Cardiac muscle cell (in vitro differentiated cells and primary cell): ENCODE measurements at places on chromosomes 12 and 14. TPM values are rescaled to one million over a fixed set of nuclear protein-coding genes. Genes with fewer than 3 reads are reported as not detected.

Gene PPP4R3A
- polyA plus RNA-seq: 53.5 and 61.4 TPM in 2 replicates

Gene ST8SIA1
- polyA plus RNA-seq: 5.3 and 6.7 TPM in 2 replicates

Gene PTCSC3
- not detected in 2 replicates for polyA plus RNA-seq

Gene ALDH1L2
- 0.12 and 2.3 TPM in 2 replicates for polyA plus RNA-seq

Gene TSPAN11
- 11.1 and 13.4 TPM in 2 replicates for polyA plus RNA-seq

Gene SLC35F4
- 0.10 TPM in 1 of 2 replicates, not detected in the other for polyA plus RNA-seq

GRCh38 chr14:77014004-77014604 is 14.4 kb downstream of the IRF2BPL start:
- peak; percentile 87 for DNase-seq

- no peak for DNase-seq
Measured at GRCh38 chr14:70077720-70078119, 111.0 kb downstream of the SLC8A3 start.

DNA sequence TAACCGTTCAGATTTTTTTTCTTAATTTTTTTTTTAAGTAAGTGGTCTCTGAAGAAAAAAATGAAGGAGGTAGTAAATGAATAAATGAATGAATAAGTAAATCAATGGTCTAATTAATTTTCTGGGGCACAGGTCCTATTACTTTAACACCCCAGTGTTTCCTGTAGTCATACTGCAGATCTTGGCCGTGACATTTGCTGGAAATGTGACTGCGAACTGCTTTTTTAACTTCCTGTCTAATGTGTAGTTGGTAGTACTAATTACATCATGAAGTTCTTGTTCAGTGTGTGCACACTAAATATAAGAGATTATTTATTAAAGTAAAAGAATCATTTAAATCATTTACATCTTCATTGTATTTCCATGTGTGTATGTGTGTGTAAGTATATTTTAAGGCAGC is 45.4 kb downstream of the AEBP2 start:
- no peak for DNase-seq

DNA sequence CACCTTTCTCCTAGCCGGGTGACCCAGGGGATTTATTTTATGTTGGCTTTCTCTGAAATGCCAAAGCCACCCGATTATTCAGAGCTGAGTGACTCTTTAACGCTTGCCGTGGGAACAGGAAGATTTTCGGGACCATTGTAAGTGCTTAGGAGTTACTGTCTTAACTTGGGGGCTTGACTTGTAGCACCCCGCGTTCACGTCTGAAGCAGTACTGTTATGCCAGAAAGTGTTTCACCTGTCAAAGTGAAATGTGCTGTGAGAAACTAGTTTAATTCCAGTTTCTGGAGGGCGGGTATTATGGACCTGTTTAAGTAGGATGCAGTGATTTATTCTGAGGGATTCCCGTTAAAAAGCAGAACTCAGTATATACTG is 218 bp downstream of the LYSET start:
- DNase-seq: no peak

DNA sequence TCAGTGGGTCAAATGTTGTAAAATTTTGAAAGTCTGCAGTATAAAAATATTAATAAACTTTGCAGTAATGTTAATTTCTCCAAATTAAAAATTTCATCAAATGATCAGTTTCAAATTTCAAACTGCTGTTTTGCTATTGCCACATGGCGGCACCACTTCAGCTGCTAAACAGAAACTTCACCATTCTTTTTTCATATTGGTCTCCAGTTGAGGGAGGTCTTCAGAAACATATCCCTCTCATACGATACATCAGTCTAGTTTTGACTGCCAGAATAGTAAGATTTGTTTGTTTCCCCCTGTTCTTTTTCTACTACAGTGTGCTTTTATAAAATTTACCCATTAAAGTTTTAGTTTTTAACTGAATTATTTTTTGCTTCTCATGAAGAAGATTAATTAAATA is 4.2 kb upstream of the TRHDE start:
- no peak for DNase-seq

DNA sequence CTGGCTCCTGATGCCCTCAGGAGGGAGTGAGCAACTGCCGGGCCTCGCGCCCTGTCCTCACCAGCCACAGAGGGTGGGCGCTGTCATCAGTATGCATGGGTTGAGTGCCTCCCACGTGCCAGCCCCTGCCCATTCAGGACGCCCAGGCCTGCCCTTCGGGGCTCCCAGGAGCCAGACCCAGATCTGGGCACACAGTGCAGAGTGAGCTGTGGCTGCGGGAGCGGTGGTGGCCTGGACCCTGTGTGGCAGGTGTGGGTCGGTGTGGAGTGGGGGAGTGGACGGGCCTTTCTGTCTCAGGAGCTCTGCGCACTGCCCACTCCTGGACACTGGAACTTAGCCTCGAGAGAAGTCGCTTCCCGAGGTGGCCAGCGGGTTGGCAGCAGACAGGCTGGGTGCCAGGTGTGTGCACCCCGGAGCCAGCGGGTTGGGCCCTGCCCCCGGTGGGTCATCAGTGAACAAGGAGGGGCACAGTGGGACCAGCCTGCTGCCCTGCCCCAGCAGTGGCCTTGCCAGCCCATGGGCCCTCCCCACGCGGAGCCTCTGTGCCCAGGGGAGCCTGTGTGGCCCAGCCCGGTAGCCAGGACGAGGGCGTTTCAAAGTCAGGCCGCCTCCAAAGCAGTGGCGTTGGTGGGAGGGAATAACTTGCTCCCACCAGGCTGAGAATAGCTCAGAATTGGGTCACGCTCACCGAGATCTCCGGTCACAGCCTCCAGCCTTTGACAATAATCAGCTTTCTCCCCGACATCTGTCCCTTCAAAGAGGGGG is 9.5 kb downstream of the TRMT61A start:
- DNase-seq: no peak

- no peak for DNase-seq
Measured at GRCh38 chr12:109193896-109194295, 77.5 kb downstream of the ACACB start.

DNA sequence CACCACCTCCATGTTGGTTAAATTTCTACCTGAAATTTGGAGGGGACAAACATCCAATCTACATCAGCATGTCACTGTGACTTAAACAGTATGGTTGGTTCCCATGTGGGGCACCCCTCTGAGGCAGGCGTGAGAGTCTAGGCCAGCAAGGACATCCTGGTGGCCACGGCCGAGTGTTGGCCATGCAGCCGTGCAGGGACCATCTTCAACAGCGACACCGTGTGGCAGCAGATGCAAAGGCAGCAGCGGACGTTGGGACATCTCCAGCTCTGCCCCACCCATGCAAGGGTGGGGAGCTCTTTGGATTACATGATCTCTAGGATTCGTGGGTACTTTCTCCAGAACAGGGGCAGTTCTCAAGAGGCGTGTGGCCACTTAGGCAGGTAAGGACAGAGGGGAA is 49.8 kb downstream of the NOC4L start:
- DNase-seq: no peak

DNA sequence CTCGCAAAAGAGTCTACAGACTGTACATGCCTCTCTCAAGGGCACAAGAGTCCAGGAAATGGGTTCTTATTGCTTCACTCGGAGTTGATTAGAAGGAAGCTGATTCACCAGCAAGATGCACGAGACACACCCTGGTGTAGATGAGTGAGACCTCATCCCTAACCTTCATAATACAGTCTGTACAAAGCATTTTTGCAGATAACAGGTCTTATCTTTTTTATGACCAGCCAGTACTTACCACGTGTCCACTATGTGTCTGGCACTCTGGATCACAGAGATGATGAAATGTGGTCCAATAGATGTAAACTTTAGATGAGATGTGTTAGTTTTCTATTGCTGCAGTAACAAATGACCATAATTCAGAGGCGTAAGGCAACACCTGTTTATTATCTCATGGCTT is 53.4 kb upstream of the PWP1 start:
- no peak for DNase-seq

GRCh38 chr12:106601496-106601895 is 18.7 kb downstream of the RFX4 start:
- no peak for DNase-seq

GRCh38 chr12:116977465-116978380 is 67.0 kb downstream of the FBXW8 start:
- DNase-seq: no peak

GRCh38 chr12:55637467-55637866 is 775 bp downstream of the OR10P1 start:
- no peak for DNase-seq

DNA sequence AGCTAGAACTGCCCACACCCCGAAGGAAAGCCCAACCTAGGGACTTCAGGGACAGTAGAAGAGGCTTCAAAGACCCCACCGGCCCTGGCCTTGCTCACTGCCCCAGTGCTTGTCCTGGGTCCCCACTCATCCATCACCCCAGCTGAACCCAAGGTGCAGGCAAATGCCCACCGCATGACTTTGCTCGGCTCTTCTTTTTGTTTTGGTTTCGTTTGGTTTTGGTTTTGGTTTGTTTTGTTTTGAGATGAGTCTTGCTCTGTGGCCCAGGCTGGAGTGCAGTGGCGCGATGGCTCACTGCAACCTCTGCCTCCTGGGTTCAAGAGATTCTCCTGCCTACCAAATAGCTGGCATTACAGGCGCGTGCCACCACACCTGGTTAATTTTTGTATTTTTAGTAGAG is 9.0 kb downstream of the CCDC85C start:
- no peak for DNase-seq

GRCh38 chr14:79279645-79280597 is 931.4 kb downstream of the DIO2 start:
- DNase-seq: no peak

DNA sequence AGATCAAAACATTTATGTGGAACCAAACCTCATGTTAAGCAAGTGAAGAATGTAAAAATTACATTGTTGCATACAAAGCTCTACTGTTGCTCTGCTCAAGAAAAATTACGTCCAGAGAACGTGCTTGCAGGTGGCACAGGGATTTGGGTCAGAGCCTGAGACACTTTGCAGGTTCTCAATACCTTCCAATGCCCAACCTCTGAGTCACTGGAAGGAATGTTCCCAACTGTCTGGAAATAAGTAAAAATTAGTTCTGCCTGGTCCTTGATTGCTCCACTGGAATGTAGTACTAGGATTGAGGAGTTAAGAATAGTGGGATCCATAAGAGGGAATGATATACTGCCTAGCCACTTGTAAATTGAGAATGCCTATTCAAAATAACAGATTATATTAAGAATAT is 2.8 kb upstream of the IFNG start:
- DNase-seq: no peak

DNA sequence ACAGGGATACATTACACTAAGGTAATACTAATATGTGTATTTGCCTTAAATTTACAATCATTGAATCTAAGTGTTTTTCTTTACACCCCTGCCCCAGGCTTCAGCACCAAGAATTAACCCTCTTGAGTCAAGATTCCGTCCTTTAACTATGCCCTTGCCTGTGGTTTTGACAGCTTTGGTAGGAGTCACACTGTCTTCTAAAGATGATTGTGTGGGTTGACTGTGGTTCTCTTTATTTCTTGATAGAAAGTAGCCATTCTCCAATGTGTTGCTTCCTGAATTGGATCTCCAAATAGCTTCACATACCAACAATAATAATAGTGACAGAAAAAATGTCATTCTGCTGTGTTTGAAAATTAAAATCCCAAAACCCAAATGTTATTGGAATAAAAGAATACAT is 3.6 kb downstream of the CLEC7A start:
- no peak for DNase-seq
